Left hindlimb (tissue), 1 donor: ENCODE measurements at places on chromosomes 13 and 19.

DNA sequence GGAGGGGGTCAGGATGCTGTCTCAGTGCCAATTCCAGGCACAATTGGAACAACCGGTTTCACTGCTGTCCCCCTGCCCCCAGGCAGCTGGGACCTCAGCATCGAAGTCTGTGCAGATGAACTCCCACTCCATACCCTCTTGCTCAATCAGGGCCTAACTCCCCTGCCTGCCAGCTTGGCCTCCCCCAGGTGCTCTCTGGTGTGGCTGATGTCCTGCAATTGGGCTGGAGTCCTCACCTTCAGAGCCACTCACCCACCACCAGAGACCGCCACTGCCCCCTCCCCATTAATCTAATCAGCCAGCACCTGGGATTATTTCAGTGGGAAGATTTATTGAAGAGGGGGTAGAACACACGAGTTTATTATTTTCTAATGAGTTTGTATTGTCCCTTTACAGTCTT lies 118.8 kb downstream of the MIPEP start:
- DNase-seq = no peak

DNA sequence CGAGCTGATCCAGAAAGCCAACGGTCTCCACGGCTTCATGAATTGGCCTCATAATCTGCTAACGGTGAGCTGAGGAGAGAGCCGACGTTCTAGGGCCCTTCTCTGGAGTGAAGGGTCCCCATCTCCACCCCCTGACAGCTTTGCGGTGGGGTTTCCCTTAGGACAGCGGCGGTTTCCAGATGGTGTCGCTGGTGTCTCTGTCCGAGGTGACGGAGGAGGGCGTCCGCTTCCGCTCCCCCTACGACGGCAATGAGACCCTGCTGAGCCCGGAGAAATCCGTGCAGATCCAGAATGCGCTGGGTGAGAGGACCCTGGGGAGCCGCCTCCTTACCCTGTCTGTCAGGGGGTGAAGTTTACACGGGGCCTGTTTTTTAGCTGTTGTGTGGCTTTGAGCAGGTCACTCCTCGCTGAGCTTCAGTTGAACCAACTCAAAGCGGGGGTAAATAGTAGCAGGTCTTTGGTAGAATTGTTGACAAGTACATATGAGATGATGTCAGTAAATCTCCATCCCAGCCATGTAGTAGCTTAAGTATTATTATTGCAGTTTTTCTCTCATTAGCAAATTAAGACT lies 801 bp downstream of the QTRT1 start:
- no peak for DNase-seq

DNA sequence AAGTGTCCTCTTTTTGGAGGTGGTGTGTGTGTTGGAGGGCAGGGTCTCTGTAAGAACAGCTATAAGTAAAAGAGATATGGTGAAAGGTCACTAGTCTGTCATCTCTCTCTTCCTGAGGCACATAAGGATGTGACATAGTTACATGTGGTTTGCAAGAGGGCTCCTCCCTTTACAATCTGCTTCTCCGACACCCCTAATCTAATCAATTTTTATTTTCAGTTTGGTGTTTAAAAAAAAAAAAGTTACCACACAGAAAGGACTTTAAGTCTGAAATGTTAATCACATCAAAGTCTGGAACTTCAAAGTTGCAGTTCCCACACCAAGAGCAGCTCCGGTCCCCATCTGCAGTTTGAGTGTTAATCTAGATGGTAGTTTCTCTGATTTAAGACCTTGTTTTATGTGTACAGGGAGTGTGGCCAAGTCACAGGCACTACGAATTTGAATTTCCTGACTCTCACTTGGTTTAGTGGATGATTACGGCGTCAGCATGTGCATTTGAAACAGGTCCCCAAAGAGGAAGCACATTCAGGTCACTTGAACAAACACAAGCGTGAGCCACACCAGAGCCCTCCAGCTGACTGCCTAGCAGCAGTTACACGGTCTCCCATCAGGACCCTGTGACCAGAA lies 53.1 kb downstream of the FOXO1 start:
- no peak for DNase-seq

DNA sequence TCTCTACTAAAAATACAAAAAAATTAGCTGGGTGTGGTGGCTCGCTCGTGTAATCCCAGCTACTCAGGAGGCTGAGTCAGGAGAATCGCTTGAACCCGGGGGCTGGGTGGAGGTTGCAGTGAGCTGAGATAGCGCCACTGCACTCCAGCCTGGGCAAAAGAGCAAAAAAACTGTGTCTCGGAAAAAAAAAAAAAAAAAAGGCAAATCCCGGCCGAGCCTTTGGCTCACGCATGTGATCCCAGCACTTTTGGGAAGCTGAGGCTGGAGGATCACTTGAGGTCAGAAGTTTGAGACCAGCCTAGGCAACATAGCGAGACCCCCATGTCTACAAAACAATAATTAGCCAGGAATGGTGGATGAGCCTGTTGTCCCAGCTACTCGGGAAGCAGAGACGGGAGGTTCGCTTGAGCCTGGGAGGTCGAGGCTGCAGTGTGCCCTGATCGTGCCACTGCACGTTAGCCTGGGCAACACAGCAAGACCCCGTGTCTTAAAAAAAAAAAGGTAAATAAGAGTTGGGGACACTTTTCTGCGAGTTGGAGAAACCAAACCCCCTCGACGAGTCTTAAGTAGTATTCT lies 574 bp upstream of the GPX4 start:
- DNase-seq = no peak

GRCh38 chr13:23289917-23290357 lies 109.2 kb downstream of the SGCG start:
- DNase-seq = no peak

- no peak for DNase-seq
These were observed 207.6 kb upstream of the SLC10A2 start for GRCh38 chr13:103273825-103274224.

DNA sequence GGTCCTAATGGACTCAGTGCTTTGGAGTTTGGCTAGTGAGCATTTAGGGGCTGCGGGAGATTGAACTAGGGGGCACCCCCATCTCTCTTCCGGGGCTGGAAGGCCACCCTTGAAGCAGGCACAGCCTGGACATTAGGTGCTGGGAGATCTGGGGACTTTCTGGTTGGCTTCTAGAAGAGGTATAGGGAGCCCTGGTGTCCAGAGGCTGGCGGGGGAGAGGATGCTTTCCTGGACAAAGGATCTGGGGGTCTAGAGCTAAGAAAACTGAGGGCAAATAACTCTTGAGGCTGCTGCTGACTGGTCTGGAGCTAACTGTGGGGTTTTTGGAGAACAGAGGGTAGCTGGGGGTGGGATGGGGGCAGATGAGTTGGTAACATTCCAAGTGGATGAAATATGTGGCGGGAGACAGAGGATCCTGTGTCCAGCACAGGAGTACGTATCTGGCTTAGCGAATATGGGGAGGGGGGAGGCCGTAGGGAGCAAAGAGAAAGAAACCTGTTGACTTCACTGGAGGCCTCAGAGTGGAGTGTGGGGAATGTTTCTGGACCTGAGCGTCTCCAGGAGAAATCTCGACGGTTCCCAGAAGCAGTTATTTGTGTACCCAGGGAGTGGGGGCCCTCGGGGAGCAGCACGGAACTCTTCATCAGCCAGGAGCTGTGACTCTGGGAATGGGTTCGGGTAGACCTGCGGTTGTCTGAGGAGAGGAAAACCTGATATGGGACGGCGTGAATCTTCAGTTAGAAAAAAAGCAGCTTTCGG lies 1.4 kb downstream of the HNRNPUL1 start:
- DNase-seq = peak; percentile 47

GRCh38 chr13:37534676-37535075 lies 63.9 kb downstream of the POSTN start:
- DNase-seq = no peak

DNA sequence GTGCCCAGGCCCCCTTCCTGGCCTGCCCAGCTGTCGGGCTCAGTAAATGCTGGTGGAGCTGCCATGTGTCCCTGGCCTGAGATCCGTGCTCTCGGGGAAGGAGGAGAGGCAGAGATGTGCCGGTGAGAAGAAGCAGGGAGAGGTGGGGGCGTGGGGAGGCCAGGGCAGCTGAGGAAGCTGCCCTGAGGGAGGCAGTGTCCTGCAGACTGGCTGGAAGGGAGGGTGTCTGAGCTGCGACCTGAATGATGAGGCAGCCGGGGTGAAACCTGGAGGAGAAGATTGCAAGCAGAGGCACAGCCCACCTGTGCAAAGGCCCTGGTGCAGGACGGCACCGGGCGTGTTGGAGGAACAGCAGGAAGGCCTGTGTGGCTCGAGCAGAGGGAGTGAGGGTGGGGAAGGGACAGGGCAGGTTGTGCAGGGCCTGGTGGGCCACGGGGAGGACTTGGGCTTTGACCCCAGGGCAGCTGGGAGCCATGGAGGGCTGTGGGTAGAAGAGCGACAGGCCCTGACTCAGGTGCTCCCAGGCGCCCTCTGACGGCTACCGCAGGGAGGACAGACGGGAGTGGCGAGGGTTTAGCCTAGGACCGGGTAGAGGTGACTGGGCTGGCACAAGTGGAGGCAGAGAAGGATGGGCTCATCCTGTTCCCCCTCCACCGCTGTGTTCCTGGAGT lies 14.0 kb upstream of the CELF5 start:
- no peak for DNase-seq

DNA sequence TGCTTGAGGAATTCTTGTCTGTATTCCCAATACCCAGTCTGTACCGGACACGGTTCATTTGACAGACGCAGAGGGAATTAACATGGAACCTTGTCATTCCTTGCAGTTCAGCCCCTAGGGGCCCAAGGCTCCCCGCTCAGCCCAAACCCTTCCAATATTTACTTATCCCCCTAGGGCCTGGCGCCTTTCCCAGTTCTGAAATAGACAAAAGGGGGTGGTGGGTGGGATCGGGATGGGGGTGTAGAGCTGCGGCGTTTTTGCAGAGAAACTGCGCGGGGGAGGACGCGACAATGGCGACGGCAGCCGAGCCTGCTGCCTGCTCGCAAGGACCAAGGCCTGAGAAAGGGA lies 583 bp downstream of the AKAP8L start:
- DNase-seq = no peak

GRCh38 chr19:40599331-40599901 lies 1.8 kb upstream of the LTBP4 start:
- DNase-seq = peak; percentile 56

DNA sequence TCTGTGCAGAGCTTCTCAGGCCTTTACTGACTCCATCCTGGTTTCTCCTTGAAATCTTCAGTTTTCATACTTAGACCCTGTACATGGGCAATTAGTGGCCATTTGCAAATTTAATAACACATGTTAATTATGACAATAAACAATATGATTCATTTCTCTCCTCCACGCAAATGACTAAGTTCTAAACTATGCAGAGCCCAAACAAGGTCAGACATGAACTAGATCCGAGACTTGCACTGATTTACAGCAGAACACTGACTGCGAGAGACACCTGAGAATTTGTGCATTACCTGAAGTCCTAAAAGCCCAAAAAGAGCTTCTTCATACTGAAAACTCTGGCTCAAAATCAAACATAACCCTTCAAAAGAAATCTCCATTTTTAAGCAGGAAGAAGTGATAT lies 521.8 kb downstream of the MYO16 start:
- no peak for DNase-seq

DNA sequence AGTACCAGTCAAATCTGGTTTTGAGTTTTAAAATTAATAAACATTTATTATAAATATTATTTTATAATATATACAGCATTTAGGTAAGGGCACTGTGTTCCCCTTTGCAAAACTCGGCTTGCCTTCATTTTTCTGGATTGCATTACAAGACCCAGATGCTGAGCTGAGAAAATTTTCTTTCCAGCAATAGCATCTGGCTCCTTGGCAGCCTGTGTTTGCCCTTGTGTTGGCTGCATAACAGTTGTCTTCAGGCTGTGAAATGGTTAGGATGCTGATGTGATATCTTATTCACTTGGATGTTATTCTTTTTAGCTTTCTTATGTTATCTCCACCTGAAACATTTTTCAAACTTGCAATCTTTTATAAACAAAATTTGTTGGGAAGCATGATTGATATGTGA lies 784.4 kb downstream of the DACH1 start:
- no peak for DNase-seq

- DNase-seq = no peak
These were observed 9.6 kb downstream of the ZNF211 start for GRCh38 chr19:57642396-57643046.

GRCh38 chr19:29264897-29265296 lies 51.9 kb upstream of the UQCRFS1 start:
- DNase-seq = no peak

DNA sequence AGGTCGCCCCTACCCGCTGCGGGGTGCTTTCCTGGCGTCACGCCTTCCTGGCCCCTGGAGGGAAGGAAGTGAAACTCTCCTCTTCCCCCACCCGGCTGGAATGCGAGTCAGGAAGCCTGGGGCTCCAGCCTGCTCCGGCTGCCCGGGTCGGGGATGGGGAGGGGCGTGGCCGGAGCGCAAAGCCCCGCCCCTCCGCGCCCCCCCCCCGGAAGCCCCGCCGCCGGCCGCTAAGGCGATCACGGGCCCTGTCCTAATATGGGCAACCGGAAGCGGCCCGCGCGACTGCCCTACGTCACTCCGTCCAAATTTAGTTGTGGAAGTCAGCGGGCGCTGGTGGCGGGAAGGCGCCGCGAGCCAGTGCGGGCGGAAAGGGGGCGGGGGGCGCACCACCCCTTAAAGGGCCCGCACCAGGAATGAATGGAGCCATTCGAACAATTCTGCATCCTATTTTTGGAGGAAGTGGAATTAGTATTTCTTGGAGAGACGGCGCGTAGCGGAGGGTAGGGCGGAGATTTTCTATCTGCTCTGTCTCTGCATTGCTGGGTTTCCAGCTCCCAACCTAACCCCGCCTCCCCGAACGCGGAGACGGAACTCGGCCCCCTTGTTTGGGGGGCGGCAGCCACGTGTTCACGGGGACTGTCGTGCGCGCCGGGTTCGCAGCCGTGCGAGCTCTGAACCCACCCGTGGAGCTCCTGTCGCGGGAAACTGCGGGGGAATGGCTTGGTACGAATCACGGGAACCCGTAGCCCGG lies 1.6 kb downstream of the IER2 start:
- DNase-seq = peak; percentile 99

DNA sequence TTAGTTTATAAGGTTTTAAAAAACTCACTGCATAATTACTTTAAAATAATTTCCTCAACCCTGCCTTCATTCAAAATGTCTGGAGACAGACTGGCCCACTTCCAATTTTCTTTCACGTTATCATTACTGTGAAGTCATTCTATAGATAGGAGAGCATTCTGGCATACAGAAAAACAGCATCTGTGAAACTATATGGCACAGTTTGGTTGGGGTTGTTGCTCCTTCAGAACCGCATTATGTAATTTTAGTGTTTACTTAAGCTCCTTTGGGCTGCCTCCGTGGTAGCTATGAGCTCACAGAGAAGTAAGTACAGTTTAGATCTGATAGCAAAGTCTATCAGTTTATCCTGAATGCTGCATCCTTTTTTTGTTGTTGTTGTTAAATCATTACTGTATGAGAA lies 104.3 kb downstream of the KCNRG start:
- DNase-seq = no peak

GRCh38 chr13:44146138-44146537 lies 227.5 kb upstream of the SERP2 start:
- DNase-seq = no peak
